ENCODE measurements at places on chromosomes 4 and X.

GRCh38 chr4:186588503-186588902 is 33.1 kb upstream of the MTNR1A start:
- no peak for DNase-seq

GRCh38 chr4:114312338-114312737 is 286.3 kb upstream of the UGT8 start:
- DNase-seq = no peak

GRCh38 chr4:8131210-8131609 is 27.4 kb downstream of the ABLIM2 start:
- no peak for DNase-seq

GRCh38 chr4:16461362-16461761 is 235.1 kb upstream of the TAPT1 start:
- no peak for DNase-seq

- DNase-seq = no peak
Observed at GRCh38 chrX:106302304-106302703, 134.2 kb downstream of the PWWP3B start.

GRCh38 chr4:105127170-105127445 is 19.6 kb upstream of the TET2 start:
- no peak for DNase-seq

DNA sequence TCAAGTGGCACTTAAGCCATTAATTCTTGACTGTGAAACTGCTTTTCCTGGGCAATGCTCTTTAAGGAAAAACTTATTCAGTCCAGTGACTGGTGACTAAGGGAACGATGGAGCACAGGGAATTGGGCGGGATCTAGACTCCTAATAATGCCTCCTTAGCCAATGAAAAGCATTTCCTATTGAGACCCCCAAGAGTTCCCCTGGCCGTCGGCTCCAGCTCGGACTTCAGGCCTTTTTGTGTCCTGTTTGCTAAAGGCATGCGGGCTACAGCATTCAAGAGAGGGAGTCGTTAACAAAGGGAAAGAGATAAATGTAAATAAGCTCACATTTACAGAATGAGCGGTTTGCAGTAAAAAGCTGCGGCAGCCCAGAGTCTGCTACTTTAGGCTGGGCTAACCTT is at the start of gene LPAR4:
Gene LPAR4 (plus strand): TSS at position 232 of the 400 bp plus-strand sequence. CDS start 7,150 bp downstream, outside the sequence.
- DNase-seq = no peak
